ENCODE measurements at places on chromosomes 2 and 18.

GRCh38 chr18:13680612-13681011 lies 45.7 kb downstream of the FAM210A start:
- no peak for DNase-seq

DNA sequence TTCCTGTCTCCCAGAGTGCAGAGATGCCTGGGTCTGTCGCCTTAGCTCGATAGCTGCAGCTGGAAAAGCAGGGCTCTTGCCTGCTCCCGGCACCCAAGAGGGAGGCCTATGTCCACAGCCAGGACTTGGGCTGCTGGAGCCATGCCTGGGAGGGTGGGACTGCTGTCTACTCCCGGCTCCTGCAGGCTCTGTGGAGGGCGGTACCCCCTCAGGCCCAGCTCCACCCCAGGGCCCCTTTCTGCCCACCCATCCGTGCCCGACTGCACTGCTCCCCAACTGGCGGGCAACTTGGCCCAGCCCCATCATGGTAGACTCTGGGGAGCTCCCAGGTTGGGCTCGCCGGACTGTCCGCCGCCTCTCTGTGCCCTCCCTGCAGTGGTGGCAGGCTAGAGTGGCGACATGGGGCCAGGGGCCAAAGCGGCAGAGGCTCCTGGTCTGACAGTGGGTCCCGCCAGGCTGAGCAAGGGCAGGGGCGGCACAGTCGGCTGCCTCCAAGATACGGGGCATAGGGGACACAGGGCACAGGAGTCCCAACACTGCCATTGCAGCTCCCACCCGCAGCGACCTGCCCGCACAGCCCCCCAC lies 901.0 kb downstream of the CCDC85A start:
- no peak for DNase-seq

DNA sequence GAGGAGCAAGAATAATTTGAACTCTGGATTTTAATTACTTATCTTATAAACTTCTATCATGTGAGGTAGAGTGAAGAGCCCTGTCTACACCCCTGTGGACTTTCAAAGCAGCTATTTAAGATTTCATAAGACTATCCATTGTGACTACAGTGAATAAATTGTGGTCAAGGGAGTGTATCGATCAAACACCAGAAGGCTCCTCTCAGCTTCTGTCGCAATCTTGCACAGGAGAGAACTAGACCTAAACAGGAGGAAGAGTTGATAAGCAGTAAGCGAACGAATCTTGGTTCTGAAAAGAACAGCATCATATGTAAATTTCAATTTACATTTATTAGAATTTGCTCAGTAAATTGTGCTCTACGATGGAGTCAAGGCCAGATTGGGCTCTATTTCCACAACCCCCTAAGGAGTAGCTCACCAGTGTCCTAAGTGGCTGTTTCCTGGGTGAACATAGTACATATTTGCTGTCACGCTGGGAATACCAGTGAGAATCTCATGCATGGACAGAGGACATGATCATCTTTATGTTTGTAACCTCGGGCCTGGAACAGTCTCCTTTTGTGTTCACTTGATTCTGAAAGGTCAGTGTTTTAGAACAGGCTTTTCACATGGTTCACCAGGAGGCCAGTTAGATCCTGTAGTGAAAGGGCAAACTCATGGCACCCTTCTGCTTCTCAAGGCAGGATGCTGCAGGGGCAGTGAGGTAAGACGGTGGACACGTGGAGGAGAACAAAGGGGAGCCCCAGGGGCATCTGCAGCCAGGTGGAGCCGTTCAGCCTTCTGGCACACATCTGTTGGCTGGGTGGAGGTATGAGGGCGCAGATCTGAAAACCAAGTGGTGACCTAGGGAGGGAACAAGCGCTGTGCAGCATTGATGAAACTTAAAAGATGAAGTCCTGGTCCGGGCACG lies 33.3 kb downstream of the NPAS2 start:
- DNase-seq = no peak

- no peak for DNase-seq
Observed at GRCh38 chr2:235934059-235934773, 234.0 kb downstream of the GBX2 start.

Data from brain pericyte (primary cell).